ENCODE measurements at places on chromosomes 13 and 19. TPM values are rescaled to one million over a fixed set of nuclear protein-coding genes. Genes with fewer than 3 reads are reported as not detected.

DNA sequence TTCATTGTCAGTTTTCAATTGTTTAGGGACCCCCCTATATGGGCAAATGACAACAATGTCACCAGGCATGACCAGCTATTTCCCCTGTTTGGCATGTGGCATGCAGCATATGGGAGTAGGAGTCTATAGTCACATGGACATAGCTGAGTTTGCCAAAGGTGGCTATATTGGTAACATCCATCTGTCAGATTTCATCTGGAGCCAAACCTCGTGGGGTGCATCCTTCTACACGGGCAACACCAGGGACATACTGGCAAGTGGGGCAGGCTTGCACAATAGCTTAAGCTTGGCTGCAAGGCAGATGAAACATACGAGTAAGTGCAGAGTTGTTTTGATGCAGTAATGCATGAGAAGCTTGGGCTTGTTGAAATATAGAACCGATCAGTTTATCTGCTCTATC lies 24.5 kb upstream of the ZNF816 start:
- DNase-seq, result no peak
- H3K36me3 ChIP-seq, result peaks cover 27% of the 10 kb centered on the region

Gene GPR4
- 6.6 TPM for total RNA-seq

Gene ZNF534
- 0.68 TPM for total RNA-seq

GRCh38 chr13:83386609-83387008 lies 495.7 kb downstream of the SLITRK1 start:
- no peak overlapping the region for H3K27ac ChIP-seq
- no peaks in the 10 kb centered on the region for H3K4me1 ChIP-seq
- no peak for DNase-seq
- H3K36me3 ChIP-seq, result no peaks in the 10 kb centered on the region
- no peaks in the 10 kb centered on the region for H3K27me3 ChIP-seq

DNA sequence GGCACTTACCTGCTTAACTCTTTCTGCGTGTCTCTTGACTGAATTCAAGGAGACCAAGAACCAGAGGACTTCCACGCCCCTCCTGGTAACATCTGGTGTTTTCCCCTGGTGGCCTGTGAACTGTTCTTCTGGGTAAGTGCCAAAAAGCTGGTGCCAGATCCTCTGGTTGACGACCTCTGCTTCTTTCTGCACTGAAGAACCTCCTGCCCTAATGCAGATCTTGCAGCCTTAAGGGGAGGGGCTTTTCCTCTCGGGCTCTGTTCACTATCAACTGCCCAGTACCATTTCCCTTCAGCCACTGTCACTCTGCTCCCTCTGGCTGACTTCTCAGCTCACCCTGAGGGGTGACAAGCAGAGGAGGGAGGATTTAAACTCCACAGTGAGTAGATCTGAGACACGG lies 6.1 kb upstream of the ERVV-1 start:
- H3K4me3 ChIP-seq, result no peak overlapping the region
- no peak overlapping the region for H3K27ac ChIP-seq
- H3K4me1 ChIP-seq, result no peaks in the 10 kb centered on the region
- no peaks in the 10 kb centered on the region for H3K36me3 ChIP-seq
- no peak for DNase-seq

Gene CD70
- not detected for total RNA-seq

All from thoracic aorta (tissue), 2 donors.